H54 (cell line): ENCODE measurements at places on chromosomes 5 and 9.
A peak's percentile ranks its signal among the peaks of the same experiment; 100 is the strongest.

DNA sequence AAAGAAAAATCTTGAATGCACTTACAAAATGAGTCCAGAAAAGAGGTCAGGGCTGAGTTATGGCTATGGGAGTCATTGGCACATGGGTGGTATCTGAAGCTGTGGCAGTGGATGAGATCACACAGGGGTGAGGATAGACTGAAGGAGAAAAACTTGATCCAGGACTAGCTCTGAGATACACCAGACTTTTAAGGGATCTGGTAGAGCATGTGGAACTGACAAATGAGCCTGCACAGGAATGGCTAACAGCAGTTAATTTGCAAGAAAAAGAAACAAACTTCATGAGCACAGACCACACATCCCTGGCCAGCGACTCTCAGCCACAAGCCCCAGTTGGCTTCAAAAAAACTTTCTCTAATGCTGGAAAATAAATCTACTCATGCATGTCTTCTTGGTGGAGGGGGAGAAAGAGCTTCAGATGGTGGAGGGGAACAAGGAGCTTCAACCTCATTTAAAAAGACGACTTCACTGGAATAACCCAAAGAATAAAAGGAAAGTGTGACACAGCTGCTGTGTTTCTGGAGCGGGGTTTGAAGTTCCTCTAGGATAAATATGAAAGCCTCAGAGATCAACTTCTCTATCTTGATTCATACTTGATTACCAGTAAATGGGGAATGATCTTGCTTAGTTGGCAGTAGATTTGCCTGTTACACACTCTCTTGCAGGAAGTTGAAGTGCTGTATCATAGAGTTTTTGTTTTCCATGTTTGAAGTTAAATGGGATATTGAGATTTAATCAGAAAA lies 33.6 kb downstream of the TNFAIP8 start:
- no peak for DNase-seq

DNA sequence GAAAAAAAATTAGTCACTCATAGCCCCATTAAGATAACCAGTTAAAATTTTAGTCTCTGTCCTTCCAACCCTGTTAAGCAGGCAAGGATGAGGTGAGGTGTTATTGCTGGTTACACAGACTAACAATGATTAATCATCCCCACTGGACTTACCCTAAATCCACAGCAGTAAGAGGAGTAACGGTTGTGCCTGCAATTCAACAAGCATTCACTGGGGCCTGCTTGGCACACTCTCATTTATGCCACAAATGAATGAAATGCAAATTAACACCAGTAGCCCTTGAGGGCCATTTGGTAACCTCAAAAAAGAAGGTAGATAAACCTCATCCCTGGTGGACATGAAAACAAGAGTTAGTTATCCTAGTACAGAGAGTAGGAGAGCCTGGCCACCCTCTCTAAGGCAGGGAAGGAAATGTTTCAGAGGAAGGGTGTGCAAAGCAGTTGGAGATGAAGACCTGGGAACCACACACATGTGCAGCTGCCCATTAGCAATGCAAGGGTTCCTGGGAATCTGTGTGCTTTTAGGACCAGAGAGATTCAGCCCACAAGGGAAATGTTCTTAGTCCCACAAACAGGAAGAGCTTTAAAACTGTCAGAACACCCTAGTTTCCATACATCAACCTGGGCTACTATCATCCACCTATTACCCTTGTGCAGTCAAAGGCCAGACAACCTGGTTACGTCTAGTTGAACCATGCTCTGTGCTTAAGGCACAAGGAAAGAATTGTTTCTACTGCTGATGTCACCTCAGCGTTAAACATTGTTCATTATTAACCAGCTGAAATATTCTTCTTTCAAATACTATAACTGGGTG lies 7.7 kb downstream of the LHFPL2 start:
- DNase-seq, result peak; percentile 44

DNA sequence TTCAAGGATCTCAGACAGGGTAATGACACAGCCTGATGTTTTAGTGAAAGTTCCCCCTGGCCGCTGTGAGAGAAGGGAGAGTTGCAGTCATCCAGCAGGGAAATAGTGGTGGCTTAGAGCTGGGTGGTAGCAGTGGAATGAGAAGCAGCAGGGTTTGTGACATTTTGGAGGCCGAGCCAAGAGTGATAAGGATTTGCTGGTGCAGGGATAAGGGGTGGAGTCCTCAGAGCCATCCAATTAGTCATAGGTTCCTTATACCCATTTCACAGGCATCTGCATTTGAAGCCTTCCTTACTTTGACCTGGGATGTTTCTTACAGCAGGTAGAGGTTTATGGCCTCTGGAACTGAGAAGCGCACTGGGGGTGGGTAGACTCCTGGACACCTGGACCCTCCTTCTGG lies 12.8 kb downstream of the JADE2 start:
- DNase-seq, result no peak

GRCh38 chr5:157670662-157671591 lies at the start of gene C5orf52:
Gene C5orf52 (plus strand): TSS chr5:157671533. CDS start chr5:157671615, 82 bp downstream.
- DNase-seq, result no peak

- DNase-seq, result no peak
Observed at GRCh38 chr5:19605846-19606407, 382.1 kb downstream of the CDH18 start.

DNA sequence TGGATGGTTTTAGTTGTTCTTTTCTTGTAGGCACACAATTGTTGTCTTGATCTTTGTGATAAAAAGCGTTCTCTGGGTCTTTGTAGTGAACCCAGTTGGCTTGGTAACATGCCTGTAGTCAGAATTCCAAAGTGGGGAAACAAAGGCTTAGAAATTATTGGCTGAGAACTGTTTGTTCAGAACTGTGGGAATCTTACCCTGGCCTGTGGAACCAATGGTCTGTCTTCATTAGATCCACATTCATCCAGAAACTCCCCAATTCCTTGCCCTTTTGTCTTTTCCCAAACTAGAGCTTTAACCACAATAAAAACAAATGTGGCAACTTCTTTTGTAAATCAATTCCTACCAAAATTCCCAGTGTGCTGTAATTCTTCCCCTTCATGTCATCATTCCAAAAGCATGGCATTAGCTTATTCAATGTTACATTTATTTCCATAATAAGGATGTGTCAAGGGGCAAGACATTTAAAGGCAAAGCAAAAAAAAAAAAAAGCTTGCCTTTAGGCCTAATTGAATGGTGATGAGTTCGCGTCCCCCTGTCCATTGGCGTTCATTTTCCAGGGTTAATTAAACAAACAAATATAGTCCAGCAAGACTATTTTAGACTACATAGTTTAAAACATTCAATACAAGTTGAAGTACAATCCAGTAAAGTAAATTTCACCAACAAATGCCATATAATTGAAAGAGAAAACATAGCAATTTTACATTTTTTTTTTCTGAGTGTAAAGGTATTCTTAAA lies 249.8 kb upstream of the ZNF608 start:
- no peak for DNase-seq

GRCh38 chr5:163913548-163913947 lies 408.1 kb downstream of the MAT2B start:
- DNase-seq, result no peak

GRCh38 chr9:99828417-99829176 lies 6.9 kb downstream of the NR4A3 start:
- DNase-seq, result no peak

DNA sequence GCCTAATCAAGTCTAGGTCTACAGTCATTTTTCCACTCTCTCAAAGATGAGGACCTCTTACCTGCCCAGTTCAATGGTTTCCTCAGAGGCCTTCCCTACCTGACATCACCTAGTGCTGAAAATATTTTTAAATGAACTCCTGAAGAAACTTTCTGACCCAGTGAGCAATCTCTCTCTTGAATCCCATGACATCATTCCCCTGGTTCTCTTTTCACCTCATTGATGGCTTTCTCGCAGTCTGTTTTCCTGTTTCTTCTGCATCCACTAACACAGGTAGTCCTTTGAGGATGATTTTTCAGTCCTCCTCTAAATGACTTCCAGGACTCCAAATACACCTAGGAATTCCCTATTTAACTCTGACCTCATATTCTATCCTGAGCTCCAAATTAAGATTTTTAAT lies 40.3 kb downstream of the SCAI start:
- DNase-seq, result no peak

DNA sequence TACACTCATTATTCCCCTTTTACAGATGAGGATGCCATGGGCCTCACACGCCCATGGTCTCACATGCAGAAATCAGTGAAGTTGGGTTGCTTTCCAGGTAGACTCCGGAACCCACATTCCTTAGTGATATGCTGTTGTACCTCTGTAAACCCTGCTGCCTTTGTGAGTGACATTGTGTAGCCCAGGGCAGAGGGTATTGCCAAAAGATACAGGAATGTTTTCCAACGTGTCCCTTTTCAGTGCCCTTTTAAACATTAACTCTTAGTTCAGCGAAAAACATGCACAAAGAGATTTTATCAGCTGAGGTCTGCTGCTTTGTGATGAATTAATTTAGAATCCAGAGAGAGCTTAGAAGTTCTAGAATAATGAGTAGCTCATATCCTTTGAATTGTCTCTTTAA lies 38.3 kb upstream of the TRMT10B start:
- DNase-seq, result no peak

DNA sequence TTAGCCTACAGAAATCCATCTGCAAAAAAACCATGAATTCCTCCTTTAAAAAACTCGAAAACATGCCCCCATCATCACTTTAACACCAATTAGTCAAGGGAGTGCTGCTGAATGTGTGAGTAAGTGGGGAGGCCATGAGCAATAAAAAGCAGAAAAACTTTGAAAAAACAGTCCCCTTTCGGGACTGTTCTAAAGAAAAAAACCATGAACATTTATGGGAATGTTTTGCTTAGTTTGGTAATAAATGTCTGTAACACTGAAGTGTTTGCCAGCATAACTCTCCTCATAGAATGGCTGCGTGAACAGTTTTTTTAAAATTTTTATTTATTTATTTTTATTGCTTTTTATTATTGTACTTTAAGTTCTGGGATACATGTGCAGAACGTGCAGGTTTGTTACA lies 99.4 kb upstream of the TARS1 start:
- DNase-seq, result no peak

GRCh38 chr5:54671681-54672080 lies 154.1 kb downstream of the SNX18 start:
- DNase-seq, result no peak

- DNase-seq, result no peak
Observed at GRCh38 chr5:133072021-133072420, 20.2 kb downstream of the HSPA4 start.

DNA sequence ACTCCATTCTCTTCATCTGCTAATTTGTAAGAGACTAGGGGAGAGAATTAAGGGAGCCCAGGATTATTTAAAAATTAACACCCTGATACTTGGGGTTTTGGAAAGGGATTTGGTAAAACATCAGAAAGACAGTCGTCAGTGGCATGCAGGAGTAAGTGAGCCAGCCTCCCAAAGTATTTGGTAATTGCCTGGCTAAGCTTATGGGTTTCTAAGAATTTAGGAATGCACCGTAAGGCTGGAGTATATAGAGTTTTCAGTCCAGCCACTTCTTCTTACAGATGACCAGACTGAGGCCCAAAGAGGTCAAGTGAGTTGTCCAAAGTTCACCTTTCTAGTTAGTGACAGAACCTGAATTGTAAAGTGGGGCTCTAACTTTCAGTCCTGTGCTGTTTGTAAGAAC lies 25.8 kb upstream of the NFIB start:
- no peak for DNase-seq

- peak; percentile 22 for DNase-seq
Observed at GRCh38 chr5:18465833-18466681, 831.8 kb downstream of the TAF11L14 start.
